Stimulated activated CD8-positive, alpha-beta memory T cell treated with anti-CD3 and anti-CD28 coated beads, Interleukin-7, amount 100 ng/mL, for 1 hour (primary cell): ENCODE measurements at places on chromosomes 7 and 10.

DNA sequence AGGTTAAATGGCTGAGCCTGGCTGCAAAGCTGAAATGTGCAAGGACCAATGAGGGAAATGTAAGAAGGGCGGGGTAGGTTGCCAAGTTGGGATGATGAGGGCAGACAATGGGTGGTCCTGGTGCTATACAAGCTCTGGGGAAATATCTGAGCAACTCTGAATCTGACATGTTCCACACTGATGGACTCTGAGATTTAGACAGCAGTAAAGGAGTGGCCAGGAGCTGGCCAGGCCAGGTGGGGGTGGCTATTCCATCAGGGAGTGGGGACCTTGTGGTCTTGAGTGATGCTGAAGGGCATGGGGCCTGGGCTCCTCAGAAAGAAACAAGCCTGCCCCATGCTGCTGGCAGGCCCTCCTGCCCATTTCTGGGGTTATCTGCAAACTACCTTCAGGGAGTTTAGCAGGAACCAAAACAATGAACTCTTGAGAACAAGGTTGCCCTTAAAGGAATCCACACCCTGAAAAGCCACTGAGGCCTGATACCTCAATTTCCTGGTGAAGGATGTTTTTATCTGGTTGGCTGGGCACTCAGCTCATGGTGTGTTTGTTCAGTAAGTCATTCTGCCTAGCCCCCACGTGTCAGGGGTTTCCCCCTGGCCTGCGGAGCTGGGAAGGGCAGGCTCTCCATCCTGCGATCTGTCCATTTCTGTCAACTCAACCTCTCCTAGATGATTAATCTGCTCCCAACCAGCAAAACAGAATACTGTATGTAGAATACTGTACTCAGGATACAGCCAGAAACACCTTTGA lies 143.3 kb upstream of the TNS3 start:
- DNase-seq = no peak

DNA sequence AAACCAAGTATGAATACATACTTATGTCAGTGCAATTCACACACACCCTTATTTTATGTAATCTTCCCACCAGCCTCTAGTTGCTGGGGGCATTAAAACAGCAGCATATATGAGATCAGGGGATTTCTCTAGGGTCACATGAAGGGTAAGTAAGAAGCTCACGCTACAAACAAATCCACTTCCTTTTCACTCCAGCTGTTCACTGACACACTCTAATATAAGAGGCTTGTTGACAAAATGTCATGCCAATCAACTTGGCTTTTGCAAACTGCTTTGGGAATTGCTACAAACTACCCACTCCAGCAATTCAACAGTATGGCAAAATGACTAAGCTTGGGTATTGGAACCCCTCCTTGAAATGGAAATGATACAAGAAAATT lies 10.3 kb downstream of the FAM3C start:
- no peak for DNase-seq

DNA sequence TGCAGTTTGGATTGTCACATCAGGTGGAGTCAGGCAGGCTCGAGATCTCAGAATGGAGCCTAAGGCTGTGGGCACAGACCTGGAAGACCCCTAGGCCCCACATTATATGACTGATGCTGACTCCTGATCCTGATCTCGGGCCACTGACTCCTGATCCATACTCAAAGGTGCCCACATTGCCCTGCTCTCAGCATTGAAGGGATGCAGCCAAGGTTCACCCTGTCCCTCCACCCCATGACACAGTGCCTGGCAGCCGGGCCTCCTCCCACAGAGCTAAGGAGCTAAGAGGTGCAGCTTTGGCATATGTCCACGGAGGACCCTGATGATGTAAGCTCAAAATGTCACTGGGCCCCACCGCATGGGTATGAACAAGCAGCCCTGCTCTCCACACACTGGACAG lies 36.6 kb downstream of the TCERG1L start:
- DNase-seq = no peak

GRCh38 chr10:79066411-79067240 lies 2.1 kb upstream of the ZMIZ1 start:
- no peak for DNase-seq

DNA sequence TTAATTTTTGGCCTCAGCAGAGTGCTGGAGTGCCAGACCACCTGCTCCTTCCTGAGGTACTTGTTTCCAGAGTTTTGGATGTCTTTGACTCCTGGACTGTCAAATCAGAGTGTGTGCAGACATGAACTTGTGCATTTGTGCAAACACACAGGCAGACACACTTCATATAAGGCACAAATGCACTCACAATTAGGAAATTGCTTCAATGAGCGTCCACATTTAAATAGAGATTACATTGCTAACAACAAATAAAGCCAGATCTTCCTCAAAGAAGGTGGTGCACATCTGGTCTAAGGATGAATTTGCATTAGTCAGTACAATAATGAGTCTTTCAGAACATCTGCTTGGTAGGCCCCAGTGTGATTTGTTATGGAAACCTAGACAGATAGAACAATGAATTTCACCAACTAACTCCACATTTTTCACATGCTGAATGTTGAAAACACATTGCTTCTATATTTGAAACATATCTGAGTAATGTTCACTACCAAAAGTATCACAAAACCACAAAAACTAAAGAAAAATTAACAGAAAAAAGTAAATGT lies 266.7 kb upstream of the INHBA start:
- no peak for DNase-seq
